ENCODE measurements at places on chromosomes 2 and 18. TPM values are rescaled to one million over a fixed set of nuclear protein-coding genes. Genes with fewer than 3 reads are reported as not detected.

The CPLX4 gene
- polyA plus RNA-seq: not detected

The PIEZO2 gene
- 4.8 TPM for polyA plus RNA-seq

The AQP12A gene
- not detected for polyA plus RNA-seq

The TUBA3E gene
- 0.31 TPM for polyA plus RNA-seq

The EFR3B gene
- 2.9 TPM for polyA plus RNA-seq

The DSC3 gene
- polyA plus RNA-seq: 0.52 TPM

The GCG gene
- not detected for polyA plus RNA-seq

The COPS8 gene
- polyA plus RNA-seq: 105 TPM

The WDFY1 gene
- polyA plus RNA-seq: 45.7 TPM

The VWA3B gene
- not detected for polyA plus RNA-seq

DNA sequence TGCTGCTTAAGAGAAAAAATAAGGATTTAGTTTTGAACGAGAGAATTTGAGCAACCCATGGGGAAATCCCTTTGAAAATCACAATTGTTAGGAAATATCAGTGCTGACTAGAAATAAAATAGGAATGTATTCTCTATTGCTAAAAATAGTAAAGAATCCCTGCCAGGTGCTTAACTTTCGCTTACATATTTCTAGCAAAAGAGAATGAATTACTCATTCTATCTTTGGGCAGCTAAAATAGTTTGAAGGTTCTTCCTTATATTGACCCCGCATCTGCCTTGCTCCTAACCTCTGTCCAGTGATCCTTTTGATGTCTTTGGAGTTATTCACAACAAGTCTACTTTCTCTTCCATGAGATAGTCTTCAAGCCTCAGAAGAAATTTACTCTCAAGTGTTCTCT lies 103.8 kb downstream of the PLCL1 start:
- DNase-seq: no peak

- DNase-seq: no peak
Observed at GRCh38 chr2:206456078-206456754, 12.9 kb downstream of the ADAM23 start.

GRCh38 chr2:60058781-60059180 lies 494.7 kb downstream of the BCL11A start:
- DNase-seq: no peak

DNA sequence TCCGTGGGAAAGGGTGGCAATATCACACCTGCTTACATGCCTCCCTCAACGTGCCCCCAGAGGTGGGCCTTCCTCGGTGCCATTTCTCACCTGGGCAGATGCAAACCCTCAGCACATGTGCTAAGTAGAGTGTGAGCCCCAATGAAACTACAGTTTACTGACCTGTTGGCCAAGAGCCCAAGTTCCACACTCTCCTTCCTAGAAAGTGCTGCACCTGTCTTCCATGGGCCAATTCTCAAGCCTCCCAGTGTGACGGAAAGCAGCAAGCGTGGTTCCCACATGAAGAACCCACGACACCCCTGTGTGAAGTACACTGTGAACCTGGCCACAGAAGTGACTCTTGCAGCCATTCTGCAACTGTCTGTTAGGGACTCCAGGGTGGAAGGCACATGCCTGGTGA lies 73.7 kb downstream of the UXS1 start:
- no peak for DNase-seq

- DNase-seq: no peak
Observed at GRCh38 chr18:13583576-13584550, 142.5 kb downstream of the FAM210A start.

GRCh38 chr2:233280114-233280693 lies 27.4 kb upstream of the SAG start:
- no peak for DNase-seq

DNA sequence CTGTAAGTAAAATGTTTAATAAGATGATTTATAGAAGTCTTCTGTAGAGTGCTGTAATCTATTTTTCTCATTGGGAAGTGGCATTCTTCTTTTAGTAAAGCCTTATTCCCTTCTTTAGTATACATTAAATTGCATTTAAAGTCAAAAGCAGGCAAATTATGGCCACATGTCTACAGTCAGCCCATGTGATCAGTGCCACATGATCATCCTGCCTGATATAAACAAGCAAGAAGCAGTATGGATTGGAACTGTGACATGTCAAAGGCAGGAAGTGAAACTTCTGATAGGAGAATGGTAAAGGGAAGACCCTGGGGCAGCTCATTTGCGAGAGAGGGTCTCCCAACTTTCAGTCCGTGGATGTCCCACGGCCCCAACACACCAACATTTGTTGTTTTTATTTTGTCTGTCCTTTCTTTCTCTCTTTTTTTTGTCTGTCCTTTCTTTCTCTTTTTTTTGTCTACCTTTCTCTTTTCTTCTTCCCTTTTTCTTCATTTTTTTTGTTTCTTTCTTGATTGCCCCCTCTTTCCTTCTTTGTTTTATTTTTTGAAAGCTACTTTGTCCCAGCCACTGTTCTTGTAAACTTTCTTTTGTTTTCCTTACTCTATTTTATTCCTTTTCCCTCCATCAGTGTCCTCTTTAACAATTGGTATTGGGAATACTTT lies 154.9 kb downstream of the DTNA start:
- DNase-seq: no peak

DNA sequence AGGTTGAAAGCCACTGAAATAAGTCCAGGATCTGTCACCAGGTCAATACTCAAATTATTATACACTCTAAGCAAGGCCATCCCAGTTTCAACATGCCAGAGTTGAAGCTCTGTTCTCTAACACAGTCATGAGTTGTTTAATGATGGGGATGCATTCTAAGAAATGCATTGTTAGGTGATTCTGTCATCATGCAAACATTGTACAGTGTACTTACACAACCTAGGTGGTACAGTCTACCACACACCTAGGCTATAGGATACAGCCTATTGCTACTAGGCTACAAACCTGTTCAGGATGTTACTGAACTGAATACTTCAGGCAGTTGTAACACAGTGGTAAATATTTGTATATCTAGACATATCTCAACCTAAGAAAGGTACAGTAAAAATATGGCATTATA lies 162.2 kb downstream of the BAZ2B start:
- DNase-seq: no peak

DNA sequence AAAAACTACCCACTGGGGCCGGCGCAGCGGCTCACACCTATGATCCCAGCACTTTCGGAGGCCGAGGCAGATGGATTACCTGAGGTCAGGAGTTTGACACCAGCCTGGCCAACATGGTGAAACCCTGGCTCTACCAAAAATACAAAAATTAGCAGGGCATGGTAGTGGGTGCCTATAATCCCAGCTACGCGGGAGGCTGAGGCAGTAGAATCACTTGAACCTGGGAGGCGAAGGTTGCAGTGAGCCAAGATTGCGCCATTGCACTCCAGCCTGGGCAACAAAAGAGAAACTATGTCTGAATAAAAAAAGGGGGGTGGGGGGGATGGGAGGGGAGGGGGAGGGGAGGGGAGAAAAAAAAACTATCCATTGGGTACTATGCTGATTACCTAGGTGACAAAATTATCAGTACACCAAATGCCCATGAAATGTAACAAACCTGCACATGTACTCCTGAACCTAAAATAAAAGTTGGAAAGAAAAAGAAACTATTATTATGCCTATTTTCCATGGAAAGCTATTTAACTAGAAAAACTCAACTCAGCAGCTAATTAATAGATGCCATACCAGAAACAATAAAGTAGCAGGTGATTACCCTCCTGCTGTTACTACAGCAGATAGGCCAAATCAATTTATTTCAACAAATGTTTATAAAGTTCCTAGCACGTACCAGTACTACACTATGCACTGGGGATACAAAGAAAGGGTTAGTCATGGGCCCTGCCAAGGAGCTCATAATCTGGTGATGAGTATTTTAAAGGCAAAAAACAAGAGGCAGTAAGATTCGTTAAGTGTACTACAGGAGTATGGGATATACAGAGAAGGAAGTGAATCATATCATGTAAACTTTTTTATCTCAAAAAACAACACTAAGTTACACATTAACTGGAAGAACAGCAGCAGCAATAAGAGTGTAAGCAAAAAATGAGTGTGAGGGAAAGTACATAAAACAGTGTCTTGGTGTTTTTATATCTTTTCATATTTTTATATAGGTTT lies 112.8 kb upstream of the SLC39A10 start:
- DNase-seq: no peak

- DNase-seq: no peak
Observed at GRCh38 chr2:127408807-127409099, 9.5 kb upstream of the PROC start.

DNA sequence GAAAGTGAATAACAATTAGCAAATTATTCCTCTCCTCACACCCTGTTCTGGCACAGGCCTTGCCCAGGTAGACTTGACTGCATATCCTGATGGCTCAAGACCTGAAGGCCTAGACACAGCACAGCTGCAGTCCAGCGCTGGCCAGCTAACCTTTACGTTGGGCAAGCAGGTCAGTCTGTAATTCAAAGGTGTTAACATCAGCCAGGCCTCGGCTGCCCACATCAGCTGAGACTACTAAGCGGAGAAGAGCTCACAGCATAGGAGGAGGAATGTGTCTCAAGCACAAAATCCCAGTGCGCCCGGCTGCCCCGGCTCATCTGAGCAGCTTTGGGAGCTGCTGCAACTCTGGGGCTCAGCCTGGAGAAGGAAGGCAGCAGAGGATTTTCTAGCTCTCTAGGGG lies 33.5 kb upstream of the OTOF start:
- DNase-seq: no peak

- DNase-seq: peak; percentile 31
Observed at GRCh38 chr2:216109962-216110614, 940 bp downstream of the XRCC5 start.

- DNase-seq: no peak
Observed at GRCh38 chr2:7523481-7524120, 606.4 kb downstream of the RNF144A start.

GRCh38 chr2:71618327-71619113 lies 165.2 kb downstream of the DYSF start:
- no peak for DNase-seq

DNA sequence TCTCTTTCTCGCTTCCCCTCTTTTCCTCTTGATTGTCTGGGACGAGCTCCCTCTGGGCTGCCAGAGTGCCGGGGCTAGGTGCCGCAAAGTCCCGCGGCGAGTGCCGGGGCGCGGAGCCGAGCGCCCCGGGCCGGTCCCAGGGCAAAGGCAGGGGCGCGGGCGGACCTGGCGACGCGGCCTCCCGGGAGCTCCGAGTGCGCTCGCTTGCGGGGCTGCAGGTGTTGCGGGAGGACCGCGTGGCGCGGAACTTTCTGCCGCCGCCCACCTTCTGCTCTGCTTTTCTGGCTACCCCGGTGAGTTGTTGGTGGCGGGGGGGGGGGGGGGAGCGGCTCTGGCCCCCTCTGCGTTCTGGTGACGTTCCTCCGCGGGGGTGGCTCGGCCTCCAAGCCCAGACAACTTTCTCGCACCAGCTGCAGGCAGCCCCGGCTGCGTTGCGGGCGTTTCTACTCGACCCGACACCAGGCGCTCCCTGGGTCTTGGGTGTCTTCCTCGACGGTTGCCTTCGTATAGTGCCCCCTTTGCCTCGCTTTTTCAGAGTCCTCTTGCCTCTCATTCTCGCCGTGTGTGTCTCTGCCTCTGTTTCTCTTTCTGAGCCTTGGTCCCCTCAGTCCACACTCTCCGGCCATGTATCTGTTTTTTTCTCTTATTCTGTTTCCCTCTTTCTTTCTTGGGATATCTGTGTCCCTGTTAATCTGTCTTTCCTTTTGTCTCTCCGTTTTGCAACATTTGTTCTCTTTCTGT lies 759 bp downstream of the GALNT13 start:
- DNase-seq: peak; percentile 11

DNA sequence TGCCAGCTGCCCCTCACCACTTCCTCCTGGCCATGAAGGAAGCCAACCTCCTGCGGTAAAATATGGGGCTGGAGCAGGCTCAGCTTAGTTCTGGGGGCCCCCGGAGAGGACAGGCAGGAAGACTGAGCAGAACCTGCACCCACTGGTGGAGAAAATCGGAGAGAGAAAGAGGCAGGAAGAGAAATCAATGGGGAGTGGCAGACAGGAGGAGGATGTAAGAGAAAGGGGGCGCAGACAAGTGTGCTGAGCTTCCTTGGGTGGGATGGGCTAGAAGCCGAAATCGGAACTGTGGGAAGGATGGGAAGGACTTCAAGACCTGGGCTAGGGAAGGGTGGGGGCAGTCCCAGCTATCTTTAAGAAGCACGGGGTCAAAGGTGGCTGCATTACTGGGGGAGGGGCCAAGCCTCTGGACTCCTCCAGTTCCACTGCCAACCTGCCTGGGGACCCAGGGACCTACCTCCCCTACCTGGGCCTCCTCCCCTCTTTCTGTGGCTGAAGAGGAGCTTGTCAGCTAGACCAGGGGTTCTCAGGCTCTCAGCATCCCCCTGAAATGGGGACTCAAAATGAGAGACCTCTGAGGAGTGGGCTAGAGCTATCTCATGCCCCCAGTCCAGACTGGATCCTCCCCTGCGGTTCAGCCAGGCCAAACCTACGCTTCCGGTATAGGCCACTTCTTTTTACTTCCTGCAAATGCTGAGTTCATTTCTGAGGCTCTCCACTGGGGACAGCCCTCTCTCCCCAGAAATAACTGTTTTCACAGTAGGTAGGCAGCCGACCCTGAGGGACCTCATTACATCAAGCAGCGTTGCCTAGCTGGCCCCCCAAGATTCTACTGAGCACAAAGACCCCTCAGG lies 33.6 kb upstream of the B3GNT7 start:
- no peak for DNase-seq

DNA sequence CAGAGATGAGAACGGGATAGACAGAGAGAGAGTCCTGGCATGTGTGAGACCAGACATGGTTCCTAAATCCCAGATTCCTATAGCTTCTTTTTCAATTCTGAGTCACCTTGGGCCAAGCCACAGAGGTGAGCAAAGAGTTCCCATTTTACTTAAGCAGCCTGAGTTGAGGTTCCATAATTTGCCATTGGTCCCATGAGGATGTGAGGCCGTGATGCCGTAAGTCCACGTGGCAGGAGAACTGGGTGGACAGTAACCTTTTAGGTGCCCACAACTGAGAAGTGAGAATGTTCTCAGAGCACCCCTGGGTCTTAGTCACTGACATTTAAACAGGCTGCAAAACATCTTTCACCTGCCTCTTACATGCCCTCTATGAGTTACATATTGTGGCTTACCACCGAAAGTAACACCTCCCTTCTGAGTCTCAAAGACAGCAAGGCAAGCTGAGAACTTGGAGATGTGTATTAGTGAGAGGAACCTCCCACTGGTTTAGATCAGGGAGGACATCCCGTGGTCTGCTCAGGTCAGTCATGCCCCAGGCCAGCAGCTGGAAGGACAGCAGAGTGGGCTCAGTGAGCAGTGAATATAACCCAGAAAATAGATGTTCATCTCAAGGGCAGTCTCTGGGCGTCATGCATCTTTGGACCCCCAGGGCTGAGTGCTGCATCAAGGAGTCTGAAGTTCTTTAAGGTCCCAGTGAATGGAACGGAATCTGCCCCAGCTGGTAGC lies 127.9 kb upstream of the LGALSL start:
- no peak for DNase-seq

- peak; percentile 97 for DNase-seq
Observed at GRCh38 chr2:215435870-215436704, at the start of gene FN1. TSS of gene FN1 (minus strand) at chr2:215436068. CDS start at chr2:215435802, 266 bp downstream.

- DNase-seq: no peak
Observed at GRCh38 chr18:34754300-34754699, 44.2 kb downstream of the DTNA start.
